ENCODE measurements at places on chromosomes 2 and 18.

- no peak for DNase-seq
Observed at GRCh38 chr18:45889419-45890064, 64.1 kb downstream of the SIGLEC15 start.

DNA sequence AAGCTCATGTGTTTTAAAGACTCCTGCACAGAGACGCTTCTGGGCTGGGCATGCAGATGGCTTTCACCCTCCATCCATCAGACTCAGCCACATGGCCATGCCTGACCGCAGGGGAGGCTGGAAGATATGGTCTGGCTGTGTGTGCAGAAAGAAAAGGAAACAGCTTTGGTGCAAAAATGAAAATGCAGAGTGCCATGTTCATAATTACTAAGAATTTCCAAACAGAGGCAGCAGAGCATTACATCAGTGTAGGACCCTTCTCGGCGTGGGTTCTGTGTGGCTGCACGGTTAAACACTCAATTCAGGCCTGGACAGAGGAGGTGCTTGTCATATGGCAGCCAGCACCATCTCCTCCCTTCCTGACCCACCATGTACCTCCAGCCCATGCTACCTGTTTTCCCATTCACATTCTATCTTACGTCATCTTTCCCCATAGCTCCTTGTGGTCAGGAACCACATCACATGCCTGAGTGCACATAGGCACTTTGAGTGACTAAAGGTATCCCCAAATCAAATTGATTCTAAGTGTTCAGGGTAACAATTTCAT, 200.3 kb upstream of the ID2 start:
- no peak for DNase-seq

GRCh38 chr2:123913143-123913735, 111.8 kb upstream of the CNTNAP5 start:
- DNase-seq = no peak

DNA sequence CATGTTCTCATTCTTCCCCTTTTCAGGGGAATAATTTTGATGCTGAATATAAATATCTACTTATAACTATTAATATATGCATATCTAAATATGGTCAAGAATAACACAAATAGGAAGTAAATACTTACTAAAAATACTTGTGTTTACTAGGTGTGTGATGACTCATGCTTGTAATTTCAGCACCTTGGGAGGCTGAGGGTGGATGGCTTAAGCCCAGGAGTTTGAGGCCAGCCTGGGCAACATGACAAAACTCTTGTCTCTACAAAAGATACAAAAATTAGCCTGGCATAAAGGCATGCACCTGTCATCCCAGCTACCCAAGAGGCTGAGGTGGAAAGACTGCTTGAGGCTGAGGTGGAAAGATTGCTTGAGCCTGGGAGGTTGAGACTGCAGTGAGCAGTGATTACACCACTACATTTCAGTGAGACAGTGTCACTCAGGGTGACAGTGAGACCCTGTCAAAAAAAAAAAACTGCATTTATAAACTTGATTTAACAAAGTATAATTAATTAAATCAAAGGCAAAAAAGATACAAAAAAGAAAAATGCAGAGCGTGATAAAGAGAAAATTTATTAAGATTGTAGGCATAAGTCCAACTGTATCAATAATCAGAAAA, 703.1 kb upstream of the VRK2 start:
- no peak for DNase-seq

GRCh38 chr2:147173798-147174197, 671.0 kb upstream of the ACVR2A start:
- DNase-seq = no peak
